GM12865 (cell line): ENCODE measurements at places on chromosomes 6 and 20.

DNA sequence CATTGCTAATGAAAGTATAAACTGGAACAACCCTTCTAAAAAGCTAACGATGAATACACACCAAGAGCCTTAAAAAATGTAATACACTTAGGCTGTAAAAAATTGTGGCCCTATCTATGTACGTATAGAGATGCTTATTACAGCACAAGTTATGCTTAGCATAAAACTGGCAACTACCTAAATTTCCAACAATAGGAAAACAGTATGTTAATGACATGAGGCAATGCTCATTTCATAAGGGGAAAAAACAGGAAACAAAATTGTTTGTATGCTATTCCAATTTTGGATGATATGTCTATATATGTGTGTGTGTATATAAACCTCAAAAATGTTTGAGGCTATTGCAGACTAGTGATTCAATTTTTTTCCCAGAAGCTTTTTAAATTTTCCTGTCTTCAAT, 82.5 kb downstream of the DTNBP1 start:
- DNase-seq, result no peak

GRCh38 chr6:113927001-113927400, 43.9 kb downstream of the HDAC2 start:
- no peak for DNase-seq

- DNase-seq, result peak; percentile 3
Observed at GRCh38 chr6:2158596-2159271, 86.7 kb downstream of the GMDS start.

- no peak for DNase-seq
Observed at GRCh38 chr6:160039441-160039840, 70.6 kb downstream of the IGF2R start.

DNA sequence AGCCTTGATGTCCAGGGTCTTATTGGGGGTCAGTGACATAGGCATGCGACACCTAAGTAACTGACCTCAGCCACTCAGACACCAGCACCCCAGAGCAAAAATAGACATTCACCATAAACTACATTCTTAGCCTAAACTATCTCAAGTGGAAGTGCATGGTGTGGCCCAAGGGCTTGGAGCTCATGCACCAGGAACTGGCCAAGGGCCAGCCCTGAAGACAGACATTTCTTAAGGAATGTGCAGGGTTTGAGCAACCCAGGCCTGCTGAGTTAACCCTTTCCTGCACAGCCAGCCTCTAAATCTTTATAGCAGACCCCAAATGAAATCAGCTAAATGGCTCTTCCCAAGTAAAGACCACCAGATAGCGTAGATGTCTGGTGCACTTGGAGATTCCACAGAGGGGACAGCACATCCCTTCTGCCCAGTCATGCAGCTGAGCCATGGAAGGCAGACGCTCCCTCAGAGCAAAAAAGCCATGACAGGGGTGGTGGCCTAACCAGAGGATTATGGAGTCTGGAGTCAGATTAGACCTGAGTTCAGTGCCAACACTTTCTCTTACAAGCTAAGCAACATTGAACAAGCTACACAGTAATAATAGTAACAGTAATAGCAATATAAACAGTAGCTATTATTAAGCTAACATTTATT, 222.6 kb downstream of the ZMYND8 start:
- DNase-seq, result no peak

- no peak for DNase-seq
Observed at GRCh38 chr20:39605908-39606307, 643.8 kb downstream of the DHX35 start.

- no peak for DNase-seq
Observed at GRCh38 chr6:16178351-16178750, 49.5 kb downstream of the MYLIP start.

GRCh38 chr6:43828711-43829110, 58.7 kb downstream of the VEGFA start:
- DNase-seq, result peak; percentile 34

DNA sequence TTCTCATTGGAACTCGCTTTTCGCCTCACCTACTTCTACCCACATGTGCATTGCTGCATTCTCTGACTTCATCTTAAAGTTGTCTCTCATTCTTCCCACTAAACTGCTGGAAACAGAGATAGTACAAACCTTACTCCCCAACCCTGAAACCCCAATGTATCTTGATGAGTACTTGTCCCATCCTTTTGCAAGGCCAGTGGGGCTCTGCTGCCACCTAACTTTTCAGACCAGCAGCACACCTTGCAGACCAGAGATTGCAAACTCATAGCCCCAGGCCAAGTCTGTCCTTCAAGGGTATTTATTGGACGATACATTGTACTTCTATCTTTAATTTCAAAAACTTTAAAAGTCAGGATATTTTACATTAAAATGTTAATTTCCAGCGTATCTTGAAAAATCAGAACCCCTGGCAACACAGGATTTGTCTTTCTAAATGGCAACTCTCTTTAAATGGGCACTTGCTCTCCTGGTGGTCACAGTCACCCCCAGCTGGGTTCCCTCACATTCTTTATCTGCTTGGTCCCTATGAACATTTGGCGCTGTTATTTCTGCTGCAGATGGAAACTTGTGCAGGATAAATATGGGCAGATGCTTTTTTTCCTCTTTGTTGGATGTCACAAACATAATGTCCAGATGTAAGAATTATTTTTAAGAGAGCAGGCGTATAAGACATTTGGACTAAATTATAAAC, 83.9 kb downstream of the SOD2 start:
- DNase-seq, result peak; percentile 52

- DNase-seq, result no peak
Observed at GRCh38 chr6:31954511-31954910, 4.3 kb downstream of the NELFE start.

DNA sequence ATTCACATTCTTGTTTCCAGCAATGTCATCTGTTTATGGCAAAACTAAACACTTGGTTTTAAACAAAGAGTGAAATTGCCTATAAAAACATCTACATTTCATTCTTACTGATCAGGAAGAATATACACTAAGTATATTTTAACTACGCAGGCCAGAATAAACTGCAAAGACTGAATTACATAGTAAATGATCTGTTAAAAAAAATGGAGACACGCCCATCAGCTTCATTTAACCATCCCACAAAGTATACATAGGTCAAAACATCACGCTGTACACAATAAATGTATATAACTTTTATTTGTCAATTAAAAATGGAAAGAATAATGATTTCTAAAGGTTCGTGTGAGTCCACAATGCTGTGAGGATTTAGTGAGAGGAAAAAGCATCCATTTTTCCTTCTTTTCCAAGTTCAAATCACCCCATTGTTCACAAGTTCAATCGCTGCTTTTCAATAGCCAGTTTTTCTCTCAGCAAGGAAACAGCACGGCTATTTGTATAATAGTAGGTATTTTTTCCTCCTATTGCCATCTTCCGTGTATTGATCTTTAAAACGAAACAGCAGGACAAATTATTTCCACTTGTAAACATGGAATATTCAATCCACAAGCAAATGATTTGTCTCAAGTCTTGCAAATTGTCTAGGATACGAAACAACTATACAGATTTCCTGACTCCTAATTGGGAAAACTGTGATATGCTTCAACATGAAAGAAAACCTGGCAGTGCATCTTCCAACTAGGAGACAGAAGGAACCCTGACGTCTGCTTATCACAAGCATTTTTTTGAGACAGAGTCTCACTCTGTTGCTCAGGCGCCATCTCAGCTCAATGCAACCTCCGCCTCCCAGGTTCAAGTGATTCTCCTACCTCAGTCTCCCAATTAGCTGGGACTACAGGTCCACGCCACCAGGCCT, 10.6 kb downstream of the SFT2D1 start:
- no peak for DNase-seq

GRCh38 chr6:101011186-101011585, 130.1 kb upstream of the ASCC3 start:
- DNase-seq, result peak; percentile 50

GRCh38 chr6:24079076-24079475, 46.9 kb upstream of the NRSN1 start:
- no peak for DNase-seq

DNA sequence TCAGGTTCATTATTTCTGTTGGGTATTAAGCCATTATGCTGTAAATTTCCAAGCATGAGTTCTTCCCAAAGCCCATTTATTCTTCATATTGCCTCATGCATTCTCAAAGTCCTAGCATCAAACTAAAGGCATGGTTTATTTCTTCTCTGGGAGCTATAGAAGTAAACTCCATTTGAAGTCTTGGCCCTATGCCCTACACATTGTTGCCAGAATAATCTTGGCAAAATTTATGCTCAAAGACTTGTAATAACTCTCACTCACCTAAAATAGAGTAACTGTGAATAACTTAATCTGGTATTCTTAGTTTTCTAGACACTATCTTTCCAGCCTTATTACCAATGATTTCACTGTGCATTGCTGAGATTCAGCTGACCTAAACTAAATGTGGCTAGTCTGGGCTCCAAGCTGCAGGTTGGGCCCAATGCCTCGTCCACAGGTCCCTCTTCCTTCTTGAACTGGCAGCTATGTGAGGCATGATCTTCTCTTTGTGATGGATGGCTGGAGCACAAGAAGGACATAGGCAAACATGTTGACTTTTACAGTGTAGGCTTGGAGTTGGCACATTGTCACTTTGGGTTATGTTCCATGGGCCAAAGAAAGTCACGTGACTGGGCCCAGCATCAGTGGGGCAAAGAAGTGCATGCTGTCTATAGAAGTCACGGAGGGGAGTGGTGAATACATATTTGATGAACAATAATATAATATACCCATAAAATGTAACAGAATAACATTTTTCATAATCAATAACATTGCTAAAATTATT, 39.1 kb upstream of the ANKEF1 start:
- no peak for DNase-seq

GRCh38 chr6:68990317-68990716, 355.2 kb downstream of the ADGRB3 start:
- DNase-seq, result no peak

DNA sequence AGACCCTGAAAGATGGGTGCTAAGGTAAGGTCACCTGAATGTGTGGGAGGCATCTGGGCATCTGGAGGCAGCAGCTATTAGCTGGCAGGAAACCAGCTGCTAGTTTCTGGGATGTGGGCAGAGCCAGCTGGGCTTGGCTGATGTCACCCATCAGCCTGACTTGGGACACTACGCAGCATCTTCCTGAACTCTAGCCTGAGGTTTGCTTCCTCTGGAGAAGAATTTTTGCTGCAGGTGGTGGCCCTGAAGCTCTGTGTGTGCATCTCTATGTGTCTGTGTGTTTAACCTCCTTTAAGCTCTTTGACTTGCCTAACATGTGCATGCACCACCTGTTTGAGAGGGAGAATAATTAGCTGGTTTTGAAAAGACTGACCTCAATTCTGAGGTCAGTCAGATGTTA, 465.1 kb upstream of the CHD6 start:
- no peak for DNase-seq

GRCh38 chr6:145891126-145891525, 73.0 kb downstream of the SHPRH start:
- no peak for DNase-seq

DNA sequence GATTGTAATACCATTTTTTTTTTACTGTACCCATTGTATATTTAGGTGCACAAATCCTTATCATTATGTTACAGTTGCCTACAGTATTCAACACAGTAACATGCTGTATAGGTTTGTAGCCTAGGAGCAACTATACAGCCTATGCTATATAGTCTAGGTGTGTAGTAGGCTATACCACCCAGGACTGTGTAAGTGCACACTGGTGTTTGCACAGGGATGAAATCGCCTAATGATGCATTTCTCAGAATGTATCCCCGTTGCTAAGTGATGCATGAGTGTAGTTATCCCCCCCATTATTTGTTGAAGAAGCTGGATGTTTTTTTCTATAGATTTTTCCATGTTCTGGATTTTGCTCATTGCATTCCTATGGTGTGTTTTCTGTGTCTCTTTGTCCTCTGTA, 12.9 kb downstream of the RALY start:
- no peak for DNase-seq

GRCh38 chr6:144690133-144690532, 405.0 kb downstream of the UTRN start:
- DNase-seq, result no peak

DNA sequence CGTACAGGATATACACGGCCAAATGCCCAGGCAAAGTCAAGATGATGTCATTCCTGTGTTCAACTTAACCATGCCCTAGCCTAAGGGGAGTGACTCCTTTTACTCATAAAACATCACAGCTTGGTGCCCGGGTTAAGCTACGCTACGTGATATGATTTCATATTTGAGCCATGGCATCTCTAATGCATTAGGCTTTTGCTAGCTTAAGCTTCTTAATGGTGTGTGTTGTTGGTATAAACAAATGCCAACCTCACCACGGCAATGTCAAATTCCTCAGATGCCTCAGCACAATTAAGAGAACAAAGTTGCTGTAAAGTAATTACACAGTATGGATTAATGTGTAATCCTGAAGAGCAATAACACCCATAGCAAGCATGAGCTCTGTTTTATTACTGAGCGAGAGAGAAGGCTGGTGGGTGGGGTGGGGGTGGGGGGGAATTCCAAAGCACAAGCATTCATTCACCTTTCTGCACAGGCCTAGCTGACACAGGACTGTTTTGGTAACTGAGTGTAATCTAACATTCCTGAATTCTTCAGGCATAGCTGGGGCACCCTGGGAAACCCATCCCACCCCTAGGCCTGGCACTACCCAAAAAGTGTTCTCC, 44.7 kb upstream of the CNKSR3 start:
- no peak for DNase-seq

DNA sequence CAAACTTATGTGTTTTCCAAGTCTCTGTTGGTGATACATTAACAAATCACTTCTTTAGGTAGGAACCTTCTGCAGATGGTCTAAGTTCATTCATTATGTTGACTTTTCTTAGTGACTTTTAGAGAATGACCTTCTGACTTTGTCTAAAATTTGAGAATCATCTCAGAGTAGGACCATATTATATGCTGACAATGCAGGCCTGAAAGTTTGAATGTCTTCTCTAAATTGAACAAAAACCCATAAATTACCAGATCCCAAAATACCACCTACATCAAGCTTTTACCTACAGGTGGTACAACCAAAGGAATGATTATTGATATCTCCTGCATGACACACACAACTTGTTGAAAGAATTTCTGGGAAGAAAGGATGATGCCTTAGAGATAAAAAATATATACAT, 191.5 kb downstream of the SOD2 start:
- DNase-seq, result no peak

- DNase-seq, result no peak
Observed at GRCh38 chr6:161452241-161452640, 178.4 kb upstream of the AGPAT4 start.

- no peak for DNase-seq
Observed at GRCh38 chr20:58745391-58745790, 52.8 kb downstream of the NPEPL1 start.

GRCh38 chr20:4725263-4725550, 3.5 kb downstream of the PRND start:
- no peak for DNase-seq

- peak; percentile 42 for DNase-seq
Observed at GRCh38 chr20:57435498-57436222, 44.5 kb downstream of the RBM38 start.

GRCh38 chr20:10705801-10706459, 32.1 kb upstream of the JAG1 start:
- no peak for DNase-seq

DNA sequence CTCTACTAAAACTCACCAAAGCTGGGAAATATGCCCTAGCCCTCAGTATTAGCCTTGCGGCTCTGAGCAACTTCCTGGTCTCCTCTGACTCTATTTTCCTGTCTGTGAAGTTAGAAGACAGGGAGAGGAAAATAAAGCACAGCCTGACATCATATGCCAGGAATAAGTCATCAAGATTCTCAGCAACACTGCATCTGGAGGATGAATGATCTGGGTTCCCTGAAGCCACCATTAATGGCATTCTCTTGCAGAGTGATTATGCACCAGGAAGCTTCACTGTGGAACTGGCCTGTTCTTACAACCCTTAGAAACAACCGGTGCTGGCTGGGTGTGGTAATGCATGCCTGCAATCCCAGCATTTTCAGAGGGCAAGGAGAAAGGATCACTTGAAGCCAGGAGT, 12.4 kb downstream of the ADGRF5 start:
- no peak for DNase-seq

GRCh38 chr6:140271759-140272377, 897.4 kb upstream of the CITED2 start:
- peak; percentile 57 for DNase-seq
